Renal cortical epithelial cell (primary cell): ENCODE measurements at places on chromosomes 4 and X.

DNA sequence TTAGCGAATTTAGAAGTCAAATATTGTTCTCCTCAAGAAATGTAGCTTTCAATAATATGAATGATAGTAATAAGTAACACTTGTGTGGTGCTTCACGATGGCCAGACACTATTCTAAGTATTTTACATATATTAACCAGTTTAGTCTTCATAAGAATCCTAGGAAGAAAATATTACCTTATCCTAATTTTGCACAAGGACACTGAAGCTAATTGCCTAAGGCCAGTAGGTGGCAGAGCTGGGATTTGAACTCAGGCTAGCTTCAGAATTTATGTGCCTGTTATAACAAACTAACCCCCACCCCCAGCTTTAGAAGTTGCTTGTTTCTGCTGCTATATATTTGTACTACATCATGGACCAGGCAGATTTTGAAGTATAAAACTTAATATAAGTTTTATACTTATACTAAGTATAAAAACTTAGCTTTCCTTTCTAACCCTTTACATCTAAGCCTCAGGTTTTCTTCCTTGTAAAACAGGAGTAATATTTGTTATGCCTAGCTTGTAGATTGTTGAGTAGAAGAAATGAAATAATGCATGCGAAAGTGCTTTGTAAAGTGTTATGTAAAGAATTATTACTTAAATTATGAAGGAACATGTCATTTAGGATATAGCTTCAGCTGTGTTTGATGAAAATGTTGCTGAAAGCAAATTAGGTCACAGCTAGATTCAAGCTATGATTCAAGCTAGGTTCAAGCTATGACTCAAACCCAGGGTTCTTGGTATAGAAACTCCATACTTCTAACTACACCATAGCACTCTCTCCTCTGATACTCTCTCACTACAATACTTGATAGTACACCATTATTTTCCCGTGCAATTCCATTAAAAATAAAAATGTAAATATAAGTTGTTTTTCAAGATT lies 4.2 kb upstream of the CDS1 start:
- peak; percentile 70 for DNase-seq

DNA sequence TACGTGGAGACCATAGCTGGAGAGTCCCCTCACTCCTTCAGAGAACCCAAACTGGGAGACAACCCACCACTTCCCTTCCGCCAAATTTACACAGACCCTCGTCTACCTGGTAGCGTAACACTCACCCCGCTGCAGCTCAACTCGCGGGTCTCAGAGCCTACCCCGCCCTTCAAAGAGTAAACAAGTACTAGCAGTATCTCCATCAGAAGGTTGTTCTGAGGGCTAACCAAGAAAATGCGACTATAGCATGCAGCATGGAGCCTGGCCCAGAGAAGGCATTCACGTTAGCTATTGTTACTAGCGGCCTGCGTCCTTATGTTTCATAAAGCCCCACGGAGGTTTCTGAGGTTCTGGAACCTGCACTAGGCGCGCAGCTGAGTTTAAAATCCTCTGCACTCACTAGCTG lies 531 bp upstream of the MANBA start:
- no peak for DNase-seq

DNA sequence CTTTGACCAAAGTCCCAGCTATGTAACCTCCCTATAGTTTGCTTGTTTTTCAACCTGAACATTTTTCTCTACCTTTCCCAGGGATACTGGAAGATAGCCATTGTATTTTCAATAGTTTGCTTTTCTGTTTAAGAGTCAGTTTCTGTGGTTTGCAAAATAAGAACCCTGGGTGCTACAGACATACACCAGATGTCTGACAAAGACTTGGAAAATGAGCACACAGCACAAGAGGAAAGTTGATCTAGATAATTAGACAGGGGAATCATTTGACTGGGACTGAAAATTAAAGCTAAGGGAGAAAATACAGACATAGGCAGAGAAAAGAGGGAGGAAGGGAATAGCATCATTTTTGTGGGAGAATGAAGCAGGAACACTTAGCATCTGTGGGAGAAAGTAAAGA lies 218.3 kb upstream of the CNKSR2 start:
- no peak for DNase-seq

DNA sequence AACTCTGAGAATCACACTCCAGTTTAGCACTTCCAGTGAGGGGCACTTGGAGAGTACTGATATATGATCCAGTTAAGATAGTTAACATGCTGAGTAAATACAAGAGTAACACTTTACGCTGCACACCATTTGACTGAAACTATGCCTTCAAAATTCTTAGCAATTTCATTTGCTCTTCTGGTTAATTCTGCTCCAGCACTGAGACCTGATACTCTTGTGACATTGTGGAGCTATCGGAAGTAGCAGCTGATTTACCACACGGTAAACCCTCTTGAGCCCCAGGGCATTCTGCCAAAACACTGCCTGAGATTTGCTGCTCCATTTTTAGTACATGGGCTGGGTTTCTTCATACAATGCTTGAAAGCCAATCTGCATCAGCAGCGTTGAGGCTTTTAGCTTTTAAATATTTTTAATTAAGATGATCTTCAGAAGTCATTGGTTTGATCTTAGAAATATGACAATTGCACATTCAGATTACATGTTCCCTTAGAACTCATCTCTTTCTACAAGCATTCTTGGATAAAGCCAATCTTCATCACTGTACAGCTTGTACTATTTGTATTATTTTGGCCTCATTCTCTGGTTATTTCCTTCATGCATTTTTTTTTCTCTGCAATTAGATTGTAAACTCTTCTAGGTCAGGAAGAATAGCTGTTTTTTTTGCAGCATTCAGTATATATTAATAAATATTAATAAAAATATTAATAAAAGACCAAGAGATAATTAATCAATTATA lies 67.8 kb upstream of the ETNPPL start:
- peak; percentile 32 for DNase-seq

DNA sequence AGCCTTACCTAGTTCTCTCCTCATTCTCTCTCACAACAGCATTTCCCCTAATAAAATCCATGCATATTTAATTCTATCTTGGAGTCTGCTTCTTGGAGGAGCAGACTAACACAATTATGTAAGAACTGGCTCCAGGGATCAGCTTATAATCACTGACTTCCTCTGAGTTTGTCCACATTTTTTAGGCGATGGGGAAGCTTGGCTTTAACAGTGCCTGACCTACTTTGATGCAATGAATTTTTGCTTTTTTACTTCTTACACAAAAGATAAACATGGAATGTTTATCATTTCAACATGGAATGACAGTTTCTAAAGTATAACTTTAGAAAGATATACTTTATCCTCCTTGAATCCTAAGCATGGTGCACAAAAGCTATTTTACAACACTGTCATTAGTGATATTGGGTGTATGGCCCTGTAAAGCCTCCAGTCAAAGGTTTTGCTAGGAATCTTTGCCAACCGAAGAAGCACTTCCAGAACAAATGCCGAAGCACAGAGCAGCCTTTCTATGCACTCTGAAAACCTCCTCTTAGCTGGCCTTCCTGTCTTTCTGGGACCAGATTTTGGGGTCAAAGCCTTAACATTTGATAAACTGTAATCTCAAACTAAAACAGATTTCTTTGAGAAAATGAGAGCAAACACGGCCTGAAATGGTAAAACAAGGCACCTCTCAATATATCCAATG lies 736 bp downstream of the BDH2 start:
- peak; percentile 11 for DNase-seq
